ENCODE measurements at places on chromosomes 12 and 14.

DNA sequence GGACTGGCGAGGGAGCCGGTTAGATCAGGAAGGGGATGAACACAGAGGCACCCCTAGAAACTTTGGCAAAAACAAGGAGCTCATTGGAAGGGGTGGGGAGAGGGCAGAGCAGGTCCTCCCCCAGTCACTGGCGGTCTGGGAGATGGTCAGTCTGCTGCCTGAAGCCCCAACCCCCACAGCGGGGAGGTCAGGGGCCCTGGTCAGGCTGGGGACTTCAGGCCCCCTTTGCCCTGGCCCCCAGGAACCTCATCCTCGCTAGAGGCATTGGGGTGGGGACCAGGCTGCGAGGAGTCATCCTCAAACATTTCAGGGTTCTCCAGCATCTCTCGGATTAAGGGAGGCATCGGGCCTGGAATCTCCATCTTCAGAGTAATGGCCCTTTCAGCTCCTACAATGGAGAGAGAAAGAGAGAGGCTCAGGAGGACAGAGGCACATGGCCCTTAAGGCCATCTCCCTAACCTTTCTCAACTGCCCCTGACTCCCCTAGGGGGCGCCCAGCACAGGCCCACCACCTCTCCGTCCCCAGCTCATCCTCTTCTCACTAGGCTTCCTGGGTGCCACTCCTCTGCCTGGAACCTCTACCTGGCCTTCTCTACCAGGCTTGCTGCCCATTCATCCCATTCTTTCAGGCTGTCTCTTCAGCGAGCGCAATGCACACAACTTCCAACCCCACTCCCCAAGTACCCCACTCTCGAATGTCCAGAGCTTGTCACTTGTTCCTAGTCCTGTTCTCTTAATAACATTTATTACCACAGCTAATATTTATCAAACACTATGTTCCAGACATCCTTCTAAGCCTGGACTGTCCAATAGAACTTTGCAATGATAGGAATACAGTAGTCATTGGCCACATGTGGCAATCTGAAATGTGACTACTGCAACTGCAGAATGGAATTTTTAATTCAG is 4.7 kb upstream of the ITGB7 start:
- DNase-seq: no peak

GRCh38 chr12:20967756-20968155 is 157.3 kb downstream of the SLCO1B3 start:
- no peak for DNase-seq

DNA sequence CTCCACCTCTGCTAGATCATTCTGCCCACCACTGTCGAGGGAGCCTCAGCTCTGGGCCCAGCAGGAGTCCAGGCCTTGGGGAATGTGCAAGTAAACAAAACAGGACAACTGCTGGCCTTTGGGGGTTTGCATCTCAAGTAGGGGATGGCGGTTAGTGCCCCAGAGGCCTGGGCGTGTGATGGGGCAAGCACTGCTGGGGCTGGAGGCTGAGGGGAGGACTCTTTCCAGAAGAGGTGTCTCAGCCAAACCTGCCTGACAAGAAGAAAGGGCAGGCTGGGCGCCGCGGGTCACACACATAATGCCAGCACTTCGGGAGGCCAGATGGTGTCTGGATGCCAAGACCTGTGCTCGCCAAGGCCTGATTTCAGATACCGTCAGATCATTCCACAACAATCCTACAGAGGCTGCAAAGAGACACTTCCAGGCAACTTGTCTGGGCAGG is 8.6 kb upstream of the ALDH2 start:
- no peak for DNase-seq

DNA sequence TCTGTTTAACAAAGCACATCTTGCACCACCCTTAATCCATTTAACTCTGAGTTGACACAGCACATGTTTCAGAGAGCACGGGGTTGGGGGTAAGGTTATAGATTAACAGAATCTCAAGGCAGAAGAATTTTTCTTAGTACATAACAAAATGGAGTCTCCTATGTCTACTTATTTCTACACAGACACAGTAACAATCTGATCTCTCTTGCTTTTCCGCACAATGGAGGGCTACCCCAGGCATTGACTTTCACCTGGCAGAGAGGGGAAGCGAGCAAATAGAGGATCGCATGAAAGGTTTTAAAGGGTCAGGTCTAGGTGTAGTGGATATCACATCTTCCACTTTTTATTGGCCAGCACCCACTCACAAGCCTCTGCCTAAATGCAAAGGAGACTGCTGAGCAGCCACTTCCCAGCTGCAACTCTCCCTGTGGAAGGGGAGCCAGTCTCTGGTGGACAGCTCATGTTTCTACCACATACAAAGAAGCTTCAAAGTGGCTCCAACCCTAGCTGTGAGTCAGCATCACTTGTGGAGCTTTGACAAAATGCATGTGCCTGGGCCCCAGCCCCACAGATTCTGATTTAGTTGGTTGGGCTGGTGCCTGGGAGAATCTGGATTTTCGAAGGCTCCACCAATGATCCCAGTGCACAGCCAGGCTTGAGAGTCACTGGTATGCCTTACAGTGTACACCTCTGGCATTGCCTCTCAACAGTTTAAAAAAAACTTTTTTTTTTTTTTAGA is 7.2 kb upstream of the FNTB start:
- no peak for DNase-seq

- no peak for DNase-seq
Measured at GRCh38 chr12:5621329-5621728, 189.4 kb downstream of the NTF3 start.

GRCh38 chr12:113689047-113689610 is 217.5 kb upstream of the LHX5 start:
- no peak for DNase-seq
